ENCODE measurements at places on chromosomes 13 and 19.
A peak's percentile ranks its signal among the peaks of the same experiment; 100 is the strongest.

DNA sequence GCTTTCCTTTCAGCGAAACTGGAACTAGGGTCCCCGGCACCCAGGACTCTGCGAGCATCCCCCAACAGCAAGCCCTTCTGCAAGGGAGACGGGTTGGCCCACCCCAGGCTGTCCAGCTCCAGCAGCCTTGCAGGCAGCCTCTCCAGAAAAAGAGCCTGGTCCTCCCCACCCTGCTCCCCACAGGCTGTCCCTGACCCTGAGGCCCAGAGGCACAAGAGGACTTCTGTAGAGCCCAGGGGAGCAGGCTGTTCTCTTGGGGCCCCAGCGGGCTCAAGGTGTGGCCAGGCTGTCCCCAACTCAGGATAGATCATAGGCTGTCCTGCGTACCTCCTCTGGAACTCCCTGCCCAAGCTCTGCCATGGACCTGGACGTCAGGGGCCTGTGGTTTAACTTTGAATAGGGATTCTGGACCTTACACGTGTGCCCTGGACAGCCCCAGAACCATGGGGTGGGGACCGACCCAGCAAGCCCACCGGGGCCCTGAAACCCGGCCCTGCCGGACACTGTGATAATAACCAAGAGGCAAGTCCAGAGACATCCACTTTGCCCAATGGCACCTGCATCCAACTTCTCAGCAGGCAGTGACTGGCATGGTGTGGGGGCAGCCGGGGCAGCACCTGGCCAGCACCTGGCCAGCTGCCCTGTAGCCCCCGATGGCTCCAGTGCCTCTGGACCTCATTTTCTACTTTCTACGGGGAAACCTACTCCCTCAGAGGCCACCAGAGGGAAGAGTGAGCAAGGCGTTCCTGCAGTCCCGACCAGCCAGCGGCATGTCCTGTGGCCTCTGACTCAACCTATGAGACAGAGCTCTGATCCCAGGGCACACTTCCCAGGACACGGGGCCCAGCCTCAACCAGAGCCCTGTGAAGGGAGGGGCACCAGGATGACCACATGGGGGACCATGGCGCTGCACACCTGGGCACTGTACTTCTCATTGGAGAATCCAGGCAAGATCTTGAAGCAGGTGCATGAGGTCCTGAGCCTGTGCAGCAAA lies 50.9 kb upstream of the TPM4 start:
- DNase-seq: no peak

- DNase-seq: no peak
These were observed 200 bp downstream of the MLLT1 start for GRCh38 chr19:6279620-6279930.

GRCh38 chr19:45863840-45864628 lies at the start of gene FOXA3:
Gene FOXA3, plus strand, starts transcription at chr19:45864326. Its CDS starts 131 bp downstream, at chr19:45864457.
- peak; percentile 23 for DNase-seq

GRCh38 chr13:108272333-108272732 lies 2.8 kb downstream of the TNFSF13B start:
- DNase-seq: no peak

DNA sequence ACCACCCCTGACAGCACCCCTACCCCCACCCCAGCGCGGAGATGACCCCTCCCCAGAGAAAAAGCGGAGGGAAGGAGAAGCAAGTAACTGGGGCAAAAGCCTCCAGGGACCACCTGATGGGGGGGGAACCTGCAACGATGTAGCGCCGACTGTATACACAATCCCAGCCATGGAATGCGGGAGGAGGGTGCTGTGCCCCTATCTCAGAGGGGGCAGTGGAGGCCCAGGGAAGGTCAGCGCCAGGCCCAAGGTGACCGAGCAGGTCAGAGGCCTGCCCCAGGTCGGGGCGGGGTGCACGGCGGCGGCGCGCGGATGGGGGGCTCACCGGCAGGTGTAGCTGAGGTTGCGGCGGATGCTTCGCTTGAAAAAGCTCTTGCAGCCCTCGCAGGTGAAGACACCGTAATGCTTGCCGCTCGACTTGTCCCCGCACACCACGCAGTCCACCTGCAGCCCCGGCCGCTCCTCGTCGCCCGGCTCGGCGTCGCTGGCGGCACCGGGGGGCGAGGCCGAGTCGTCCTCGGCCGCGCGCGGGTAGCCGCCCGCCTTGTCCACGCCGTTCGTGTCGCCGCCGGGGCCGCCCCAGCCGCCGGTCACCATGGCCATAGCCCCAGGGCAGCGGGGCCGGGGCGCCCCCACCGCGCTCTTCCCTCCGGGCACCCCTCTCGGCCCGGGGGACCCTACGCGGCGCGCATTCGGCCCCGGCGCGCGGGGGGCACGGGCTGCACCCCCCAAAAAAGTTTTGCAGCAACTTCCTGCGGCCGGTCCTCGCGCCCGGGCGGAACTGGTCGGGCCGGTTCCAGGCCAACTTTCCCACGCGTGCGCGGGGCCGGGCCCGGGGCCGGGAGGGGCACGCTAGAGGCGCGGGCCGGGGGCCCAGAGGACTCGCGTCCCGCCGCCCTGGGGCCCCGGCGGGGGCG lies 843 bp downstream of the NR2F6 start:
- no peak for DNase-seq

DNA sequence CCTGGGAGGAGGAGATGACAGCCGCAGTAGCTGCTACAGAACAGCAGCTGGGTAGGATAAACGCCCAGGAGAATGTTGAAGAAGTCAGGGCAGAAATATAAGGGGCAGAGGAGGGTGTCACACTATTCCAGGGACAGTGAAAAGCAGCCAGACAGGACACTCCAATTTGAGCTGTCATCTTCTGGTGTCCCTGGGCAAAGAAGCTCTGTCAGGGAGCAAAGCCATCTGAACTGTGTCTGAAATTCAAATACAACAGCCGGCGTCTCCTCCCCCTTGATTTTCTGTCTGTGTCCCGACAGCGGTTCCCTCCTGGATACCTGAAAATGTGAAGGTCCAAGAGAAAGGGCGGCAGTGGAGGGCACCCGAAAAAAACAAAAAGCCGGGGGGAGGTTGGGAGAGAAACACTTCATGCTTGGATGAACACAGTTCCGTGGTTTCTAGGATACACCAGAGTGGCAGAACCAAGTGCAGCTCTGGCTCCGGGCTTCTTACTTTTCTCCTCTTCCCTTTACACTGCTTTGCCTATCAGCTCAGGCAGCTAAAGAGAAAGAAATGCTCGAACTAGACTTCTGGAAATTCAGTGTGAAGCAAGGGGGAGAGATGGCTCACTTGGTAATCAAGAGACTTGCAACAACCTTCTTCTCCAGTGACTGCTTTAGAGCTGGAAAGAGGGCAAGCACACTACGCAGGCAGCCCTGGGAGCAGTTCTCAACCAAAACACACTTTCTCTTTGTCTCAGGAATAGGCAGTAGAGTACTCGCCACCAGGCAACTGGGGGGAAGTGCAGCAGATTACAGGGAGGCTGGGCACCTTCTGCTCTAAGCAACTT lies 465.6 kb downstream of the ITGBL1 start:
- DNase-seq: no peak

GRCh38 chr19:46579361-46579879 lies 21.7 kb upstream of the CALM3 start:
- DNase-seq: no peak

DNA sequence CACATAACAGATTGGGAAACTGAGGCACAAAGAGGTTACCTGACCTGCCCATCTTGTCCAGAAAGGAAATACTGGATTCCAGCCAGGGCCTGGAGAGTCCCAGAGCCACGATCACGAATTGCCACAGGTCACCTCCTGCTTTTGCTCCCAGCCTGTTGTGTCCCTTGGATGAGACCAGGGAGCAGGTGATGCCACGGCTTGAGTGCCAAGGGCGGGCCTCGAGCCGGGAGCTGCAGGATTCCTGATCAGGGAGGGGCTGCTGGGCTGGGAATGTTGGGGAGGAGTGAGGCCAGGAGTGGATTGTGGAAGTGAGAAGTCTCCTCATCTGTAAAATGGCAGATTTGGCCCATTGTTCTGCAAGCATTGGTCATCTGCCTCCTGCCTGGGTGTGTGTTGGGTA lies 29.4 kb downstream of the DNM2 start:
- DNase-seq: no peak

- no peak for DNase-seq
These were observed 9.6 kb downstream of the C19orf18 start for GRCh38 chr19:57964761-57965160.

GRCh38 chr13:69487576-69487975 lies 620.0 kb upstream of the ATXN8OS start:
- DNase-seq: no peak

GRCh38 chr19:48637948-48638830 lies 1.0 kb upstream of the DBP start:
- peak; percentile 61 for DNase-seq

GRCh38 chr19:4866595-4867424 lies 657 bp downstream of the PLIN3 start:
- DNase-seq: peak; percentile 21

DNA sequence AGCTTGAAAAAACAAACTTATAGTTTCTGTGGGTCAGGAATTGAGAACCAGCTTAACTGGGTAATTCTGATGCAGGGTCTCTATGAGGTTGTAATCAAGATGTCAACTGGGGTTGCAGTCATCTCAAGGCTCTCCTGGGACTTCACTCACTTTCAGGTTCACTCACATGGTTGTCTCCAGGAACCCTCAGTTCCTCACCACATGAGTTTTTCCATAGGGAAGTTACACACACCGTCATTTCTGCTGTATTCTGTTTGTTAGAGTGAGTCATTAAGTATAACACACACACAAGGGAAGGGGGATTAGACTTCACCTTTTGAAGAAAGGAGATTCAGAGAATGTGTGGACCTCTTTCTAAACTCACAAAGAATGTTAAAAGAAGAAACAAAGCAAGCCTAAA lies 34.9 kb upstream of the MLNR start:
- no peak for DNase-seq

- DNase-seq: no peak
These were observed 15.3 kb downstream of the KHSRP start for GRCh38 chr19:6409346-6409745.

- no peak for DNase-seq
These were observed 42.9 kb upstream of the F7 start for GRCh38 chr13:113062691-113063090.

DNA sequence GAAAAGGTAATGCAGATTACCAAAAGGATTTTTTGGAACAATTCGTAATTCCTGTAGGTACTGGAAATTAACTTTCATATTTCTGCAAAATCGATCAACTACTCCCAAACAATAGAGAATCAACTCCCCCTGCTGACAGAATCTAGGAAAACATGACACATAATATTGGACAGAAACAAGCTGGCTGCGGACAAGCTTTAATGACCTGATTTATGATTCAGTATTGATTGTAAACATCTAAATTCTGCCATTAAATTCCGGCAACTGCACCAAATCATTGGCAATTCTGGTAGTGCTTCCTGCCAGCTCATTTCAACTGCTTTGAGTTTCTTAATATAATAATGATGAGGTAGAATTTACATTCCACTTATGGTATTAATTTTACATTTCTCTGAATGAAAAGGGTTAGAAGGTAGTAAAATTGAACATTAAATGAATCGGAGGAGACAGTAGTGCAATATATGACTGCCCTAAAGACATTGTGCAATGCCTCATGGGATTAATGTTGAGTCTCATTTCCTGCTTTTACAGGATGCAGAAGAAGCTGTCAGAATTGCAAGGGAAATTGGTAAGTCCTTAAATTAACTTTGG lies 146.5 kb downstream of the PCCA start:
- no peak for DNase-seq

GRCh38 chr19:48836089-48837017 lies at the start of gene HSD17B14:
Gene HSD17B14, minus strand, starts transcription at chr19:48836491. Its CDS starts 80 bp downstream, at chr19:48836411.
- no peak for DNase-seq

DNA sequence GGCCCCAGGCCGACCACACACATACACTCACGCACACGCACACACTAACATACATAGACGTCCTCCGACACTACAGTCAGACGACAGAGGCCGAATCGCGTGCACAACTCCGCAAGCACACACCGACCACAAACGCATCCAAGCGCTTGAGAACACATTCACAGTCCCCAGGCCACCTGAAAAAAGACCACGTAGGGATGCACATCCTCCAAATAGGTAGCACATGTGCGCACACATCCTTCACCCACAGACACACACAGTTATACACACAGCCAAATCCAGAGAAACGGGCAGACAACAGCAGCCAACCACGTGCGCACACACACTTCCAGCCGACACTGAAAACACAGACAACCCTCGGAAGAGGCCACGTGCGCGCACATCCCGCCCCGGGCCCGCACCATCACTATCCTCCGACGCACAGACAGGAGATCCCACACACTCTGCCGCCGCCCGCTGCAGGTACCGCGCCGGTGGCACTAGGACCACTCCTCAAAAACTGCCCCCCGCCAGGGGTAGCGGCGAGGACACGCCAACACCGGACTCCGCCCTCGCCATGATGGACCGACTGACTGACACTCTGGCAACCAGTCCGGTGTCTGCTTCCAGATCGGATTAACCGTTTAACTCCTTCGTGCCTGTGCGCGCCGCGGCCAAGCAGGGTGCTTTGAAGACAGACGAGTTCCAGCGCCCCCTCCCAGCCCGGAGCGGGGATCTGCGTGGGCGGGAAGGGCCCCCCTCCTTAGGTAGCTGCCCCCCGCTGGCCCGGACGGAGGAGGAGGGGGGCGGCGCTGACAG lies 493 bp upstream of the PDE4A start:
- DNase-seq: no peak

DNA sequence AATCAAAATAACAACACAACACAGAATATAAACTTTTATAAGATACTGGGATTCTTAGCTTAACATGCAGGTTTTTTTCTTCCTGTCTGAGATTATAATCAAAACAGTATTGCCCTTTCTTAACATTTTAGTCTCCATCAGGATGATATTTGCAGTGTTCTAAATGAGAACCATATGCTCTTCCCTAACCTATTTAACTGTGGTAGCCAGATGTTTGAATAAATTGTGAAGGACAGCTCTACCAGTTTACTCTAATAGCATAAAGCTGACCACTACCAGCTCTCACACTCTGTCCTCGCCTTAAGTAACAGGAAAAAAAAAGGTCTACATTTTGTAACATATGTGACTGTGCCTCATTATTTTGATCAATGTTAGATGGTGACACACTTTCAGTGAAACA lies 618.7 kb upstream of the SGCG start:
- no peak for DNase-seq

DNA sequence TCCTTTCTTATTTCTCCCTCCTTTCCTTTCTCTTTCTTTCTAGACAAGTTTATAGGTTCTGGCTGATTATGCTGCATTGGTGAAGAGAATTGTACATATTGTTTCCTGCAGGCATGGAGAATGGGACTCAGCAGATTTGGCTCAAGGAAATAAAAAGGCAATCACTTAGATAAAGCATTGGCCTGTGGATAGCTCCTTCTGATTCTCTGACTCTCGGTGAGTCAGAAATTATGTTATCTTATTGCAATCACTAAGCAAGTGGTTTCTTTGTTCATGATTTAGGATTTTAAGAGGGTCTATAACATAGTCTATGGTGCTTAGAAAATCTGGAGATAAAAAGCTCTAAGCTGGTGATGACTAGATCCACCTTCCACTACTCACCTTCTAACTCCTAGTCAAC lies 54.0 kb upstream of the POSTN start:
- no peak for DNase-seq

DNA sequence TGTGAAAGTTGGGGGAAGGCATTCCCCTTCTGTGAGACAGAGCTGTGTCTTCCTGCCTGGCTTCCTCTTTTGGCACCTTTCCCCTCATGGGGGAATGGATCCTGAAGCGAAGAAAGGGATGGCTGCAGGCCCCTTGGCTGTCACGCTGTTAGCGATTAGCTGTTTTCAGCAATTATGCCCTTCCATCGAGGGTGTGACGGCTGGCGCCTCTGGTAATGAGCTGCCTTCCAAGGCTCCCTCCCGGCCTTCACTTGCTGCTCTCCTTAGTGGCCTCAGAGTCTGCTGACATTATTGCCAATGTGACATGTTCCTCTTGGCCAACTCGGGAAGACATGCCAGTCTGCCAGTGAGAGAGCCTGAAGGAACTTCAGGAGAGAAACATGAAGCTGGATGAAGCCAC lies 162.1 kb downstream of the ZIC5 start:
- no peak for DNase-seq

GRCh38 chr13:93169980-93170379 lies 56.6 kb upstream of the GPC6 start:
- no peak for DNase-seq

All from activated CD8-positive, alpha-beta memory T cell treated with anti-CD3 and anti-CD28 coated beads for 1 hour (primary cell).